ENCODE measurements at places on chromosomes 5 and 9.

- no peak for DNase-seq
- no peaks in the 10 kb centered on the region for H3K36me3 ChIP-seq
- no peaks in the 10 kb centered on the region for H3K27me3 ChIP-seq
- H3K27ac ChIP-seq, result no peak overlapping the region
- no peak overlapping the region for H3K4me3 ChIP-seq
These were observed 16.4 kb upstream of the C5orf47 start for GRCh38 chr5:173972607-173972924.

GRCh38 chr5:7474821-7475403 lies 79.0 kb downstream of the ADCY2 start:
- no peak overlapping the region for H3K27ac ChIP-seq
- H3K4me3 ChIP-seq, result no peak overlapping the region
- H3K36me3 ChIP-seq, result no peaks in the 10 kb centered on the region
- no peaks in the 10 kb centered on the region for H3K27me3 ChIP-seq

DNA sequence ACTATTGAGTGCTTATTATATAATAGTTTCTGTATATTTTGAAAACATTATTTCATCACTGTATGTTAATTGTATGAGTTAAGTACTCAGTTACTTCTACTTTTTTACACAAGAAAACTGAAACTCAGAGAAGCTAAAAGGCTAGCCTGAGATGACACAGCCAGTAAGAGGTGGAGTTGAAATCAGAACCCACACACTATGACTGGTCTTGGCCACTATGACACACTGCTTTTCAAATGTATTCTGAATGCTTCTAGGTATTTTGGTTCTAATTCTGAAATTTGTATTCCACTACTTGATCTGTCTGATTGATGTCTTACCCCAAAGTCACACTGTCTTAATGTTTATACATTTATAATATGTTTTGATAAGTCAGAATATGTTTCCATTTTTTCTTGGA lies 181.8 kb downstream of the ZDHHC21 start:
- H3K27me3 ChIP-seq, result no peaks in the 10 kb centered on the region
- DNase-seq, result peak; percentile 72
- peak overlapping the region; percentile 63 for H3K27ac ChIP-seq
- no peak overlapping the region for H3K4me3 ChIP-seq
- no peaks in the 10 kb centered on the region for H3K36me3 ChIP-seq

GRCh38 chr9:75051285-75051684 lies 23.2 kb upstream of the CARNMT1 start:
- no peaks in the 10 kb centered on the region for H3K36me3 ChIP-seq
- peak; percentile 72 for DNase-seq
- H3K4me3 ChIP-seq, result no peak overlapping the region
- no peak overlapping the region for H3K27ac ChIP-seq
- H3K27me3 ChIP-seq, result no peaks in the 10 kb centered on the region

DNA sequence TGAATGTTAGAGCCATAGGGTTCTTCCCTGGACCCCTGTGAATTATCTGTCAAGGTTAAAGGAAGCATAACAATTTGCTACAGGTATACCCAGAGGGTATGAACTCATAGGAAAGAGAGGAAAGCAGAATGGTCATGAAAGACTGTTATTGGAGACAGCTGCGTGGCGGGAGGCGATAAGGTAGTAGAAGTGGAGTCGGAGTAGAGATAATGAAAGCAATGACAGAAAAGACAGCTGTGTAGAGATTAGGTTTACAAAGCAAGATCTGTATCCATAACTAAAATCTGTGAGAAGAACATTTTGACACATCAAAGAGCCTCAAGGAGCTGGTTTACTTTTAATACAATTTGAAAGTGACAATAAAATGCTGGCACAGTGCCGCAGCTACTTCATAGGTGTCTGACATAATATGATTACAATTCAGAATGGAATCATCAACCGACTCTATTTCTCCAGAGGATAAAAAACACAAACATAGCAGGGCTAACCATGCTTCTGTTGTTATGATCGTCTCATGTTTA lies 603.9 kb downstream of the CDH12 start:
- no peaks in the 10 kb centered on the region for H3K36me3 ChIP-seq
- H3K4me3 ChIP-seq, result no peak overlapping the region
- H3K4me1 ChIP-seq, result no peaks in the 10 kb centered on the region
- H3K27ac ChIP-seq, result no peak overlapping the region

DNA sequence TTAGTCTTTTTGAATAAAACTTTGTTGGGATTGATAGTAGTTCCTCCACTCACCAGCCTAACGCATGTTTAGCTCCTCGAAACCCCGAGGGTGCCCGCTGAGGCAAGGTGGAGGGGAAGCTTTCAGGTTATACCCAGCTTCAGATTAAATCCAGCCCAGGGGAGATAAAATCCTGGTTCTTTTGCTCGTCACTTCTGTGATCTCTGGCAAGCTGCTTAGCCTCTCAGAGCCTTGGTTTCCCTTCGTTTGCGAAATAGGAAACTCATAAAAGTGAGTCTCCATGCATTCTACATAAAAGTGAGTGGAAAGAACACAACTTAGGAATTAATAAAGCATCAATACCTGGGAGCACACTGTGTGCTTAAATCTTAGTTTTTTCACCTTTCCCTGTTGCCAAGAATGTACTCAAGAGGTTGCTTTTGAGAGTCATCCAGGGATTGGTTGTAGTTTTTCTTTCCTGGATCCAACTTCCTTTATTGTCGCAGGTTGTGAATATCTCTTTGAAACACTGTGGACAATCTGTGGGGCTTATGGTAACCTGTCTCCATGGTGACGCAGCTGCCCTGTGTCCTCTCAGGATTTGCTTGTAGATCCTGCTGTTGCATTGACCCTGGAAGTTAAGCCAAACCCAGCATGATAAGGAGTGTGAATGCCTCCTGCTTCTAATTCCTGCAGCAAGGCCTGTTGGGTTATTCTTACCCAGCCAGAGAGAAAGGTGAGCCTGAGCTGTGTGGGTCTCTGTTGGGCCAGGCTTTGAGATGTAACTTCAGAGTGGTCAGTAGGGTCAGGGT lies 2.0 kb downstream of the GALNT12 start:
- H3K27ac ChIP-seq, result peak overlapping the region; percentile 59
- H3K27me3 ChIP-seq, result no peaks in the 10 kb centered on the region
- H3K4me3 ChIP-seq, result peak overlapping the region; percentile 66

DNA sequence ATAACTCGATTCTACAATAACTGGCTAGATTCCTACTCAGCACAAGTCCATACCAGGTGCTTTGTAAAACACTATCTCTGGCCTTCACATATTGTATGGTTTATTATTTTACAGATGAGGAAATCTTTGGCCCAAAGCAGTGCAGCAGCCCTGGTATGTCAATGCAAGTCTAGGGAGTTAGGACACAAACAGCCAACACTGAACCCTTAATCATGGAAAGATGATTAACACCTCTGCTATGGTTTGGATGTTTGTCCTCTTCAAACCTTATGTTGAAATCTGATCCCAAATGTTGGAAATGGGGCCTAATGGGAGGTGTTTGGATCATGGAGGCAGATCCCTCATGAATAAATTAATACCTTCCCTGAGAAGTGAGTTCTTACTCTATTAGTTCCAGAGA lies 76.6 kb downstream of the MAPKAP1 start:
- H3K4me1 ChIP-seq, result peaks cover 15% of the 10 kb centered on the region
- H3K27ac ChIP-seq, result no peak overlapping the region
- DNase-seq, result no peak
- H3K36me3 ChIP-seq, result no peaks in the 10 kb centered on the region

DNA sequence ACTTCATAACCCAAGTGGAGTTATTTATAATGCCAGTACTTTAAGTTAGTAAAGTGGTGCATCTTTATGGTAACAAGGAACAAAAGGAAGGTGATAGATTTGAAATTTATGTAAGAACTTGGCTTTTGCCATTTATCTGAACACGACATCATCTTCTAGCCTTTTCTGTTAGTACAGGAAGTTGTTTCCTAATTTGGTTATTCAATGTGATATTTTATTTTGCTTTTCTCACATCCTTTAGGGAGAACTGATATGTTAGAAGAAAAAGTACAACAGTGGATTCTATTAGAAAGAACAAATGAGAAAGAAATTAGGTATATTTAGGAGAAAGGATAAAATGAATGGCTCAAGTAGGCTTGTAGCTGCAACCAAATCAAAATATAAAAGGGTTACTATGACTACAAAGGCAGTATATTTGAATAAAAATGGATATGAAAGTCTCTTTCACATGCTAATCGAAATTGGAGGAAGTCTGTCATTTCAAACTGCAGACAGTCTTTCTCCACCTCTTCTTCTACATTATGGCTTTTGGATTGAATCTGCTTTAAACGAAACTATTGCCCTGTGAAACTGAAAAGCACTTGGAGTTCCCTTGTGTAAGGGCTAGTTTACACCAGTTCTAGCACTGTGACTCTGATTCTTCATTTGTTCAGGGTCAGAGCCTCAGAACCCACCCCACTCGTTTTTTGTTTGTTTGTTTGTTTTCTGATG lies 18.5 kb upstream of the SLC24A2 start:
- H3K4me1 ChIP-seq, result no peaks in the 10 kb centered on the region
- no peaks in the 10 kb centered on the region for H3K36me3 ChIP-seq
- H3K27me3 ChIP-seq, result no peaks in the 10 kb centered on the region
- H3K27ac ChIP-seq, result no peak overlapping the region
- no peak overlapping the region for H3K4me3 ChIP-seq
- no peak for DNase-seq

DNA sequence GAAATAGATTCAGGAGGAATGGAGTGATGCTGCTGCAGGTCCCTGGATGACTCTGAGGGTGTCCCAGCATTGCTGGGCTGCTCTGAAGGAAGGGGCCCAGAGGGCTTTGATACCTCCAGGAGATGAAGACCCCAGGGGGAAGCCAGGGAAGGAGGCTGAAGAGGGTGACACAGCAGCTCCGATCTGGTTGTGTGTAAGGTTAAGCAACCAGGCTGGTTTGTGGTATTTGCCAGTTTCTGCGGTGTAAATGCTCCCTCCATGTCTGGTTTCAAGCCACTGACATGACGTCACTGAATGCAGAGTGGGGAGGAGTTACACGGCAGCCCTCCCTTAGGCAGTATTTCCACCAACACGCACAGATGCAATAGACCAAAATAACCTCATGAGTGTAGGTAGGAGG lies 40.0 kb upstream of the ORM1 start:
- no peak overlapping the region for H3K4me3 ChIP-seq
- H3K36me3 ChIP-seq, result no peaks in the 10 kb centered on the region
- no peak for DNase-seq
- H3K27ac ChIP-seq, result no peak overlapping the region

- H3K36me3 ChIP-seq, result peaks cover 13% of the 10 kb centered on the region
- no peaks in the 10 kb centered on the region for H3K27me3 ChIP-seq
- DNase-seq, result no peak
- H3K4me1 ChIP-seq, result no peaks in the 10 kb centered on the region
- no peak overlapping the region for H3K27ac ChIP-seq
These were observed 105.5 kb downstream of the STRBP start for GRCh38 chr9:123162791-123163345.

- H3K36me3 ChIP-seq, result no peaks in the 10 kb centered on the region
- no peaks in the 10 kb centered on the region for H3K27me3 ChIP-seq
- no peaks in the 10 kb centered on the region for H3K4me1 ChIP-seq
- no peak overlapping the region for H3K4me3 ChIP-seq
- no peak overlapping the region for H3K27ac ChIP-seq
- no peak for DNase-seq
These were observed 41.6 kb upstream of the MROH2B start for GRCh38 chr5:41112486-41113455.
